Activated naive CD8-positive, alpha-beta T cell treated with anti-CD3 and anti-CD28 coated beads for 36 hours (primary cell): ENCODE measurements at places on chromosomes 7 and 10.

GRCh38 chr10:100688201-100688600 lies 57.2 kb upstream of the PAX2 start:
- DNase-seq: no peak

- DNase-seq: no peak
These were observed 19.2 kb downstream of the LHPP start for GRCh38 chr10:124480860-124481259.

- no peak for DNase-seq
These were observed 55.8 kb downstream of the TMEM26 start for GRCh38 chr10:61397175-61397986.

DNA sequence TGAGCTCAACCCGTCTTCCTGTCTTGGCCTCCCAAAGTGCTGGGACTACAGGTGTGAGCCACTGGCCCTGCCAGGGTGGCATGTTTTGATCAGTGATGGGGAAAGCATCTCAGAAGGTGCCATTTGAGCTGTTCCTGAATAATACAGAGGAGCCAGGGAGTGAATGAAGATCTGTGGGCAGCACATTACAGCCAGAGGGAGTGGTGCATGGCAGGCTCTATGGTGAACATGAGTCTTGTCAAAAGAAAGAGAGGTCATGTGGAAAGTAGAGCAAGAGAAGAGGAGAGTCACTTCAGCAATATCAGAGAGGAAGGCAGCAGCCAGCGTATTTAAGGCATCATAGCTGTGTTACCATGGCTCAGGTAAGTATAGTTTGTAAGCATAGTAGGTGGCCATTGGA lies 275.7 kb upstream of the LRGUK start:
- DNase-seq: no peak

- no peak for DNase-seq
These were observed 149.5 kb upstream of the NPY start for GRCh38 chr7:24134535-24134934.

GRCh38 chr7:114255404-114255841 lies 159.2 kb upstream of the FOXP2 start:
- DNase-seq: no peak

DNA sequence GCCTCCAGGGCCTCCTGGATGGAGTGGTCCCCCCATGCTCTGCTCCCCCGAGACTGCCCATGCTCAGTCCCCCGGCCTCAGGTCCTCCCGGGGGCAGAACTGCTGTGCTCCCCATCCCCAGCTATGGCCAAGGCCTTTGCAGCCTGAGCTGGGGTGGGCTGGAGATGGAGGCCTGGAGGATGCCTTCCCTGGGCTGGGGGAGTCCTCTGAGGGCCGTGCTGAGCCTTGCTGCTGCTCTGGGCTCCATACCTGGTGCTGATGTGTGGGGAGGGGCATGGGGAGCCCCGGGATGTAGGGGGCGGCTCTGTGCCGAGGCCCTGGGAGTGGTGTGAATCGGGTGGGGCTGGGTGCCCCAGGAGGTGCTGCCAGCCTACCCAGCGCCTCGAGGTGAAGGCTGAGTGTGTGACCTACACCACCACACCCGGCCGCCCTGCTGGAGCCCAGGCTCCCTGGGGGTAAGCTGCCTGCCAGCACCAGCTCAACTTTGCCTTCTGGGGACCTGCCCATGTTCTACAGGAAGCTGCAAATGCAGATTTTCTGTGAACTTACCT lies 109.5 kb downstream of the UNCX start:
- DNase-seq: no peak

- DNase-seq: no peak
These were observed 60.0 kb downstream of the PRF1 start for GRCh38 chr10:70542565-70542938.
